ENCODE measurements at places on chromosomes 6 and 20. TPM values are rescaled to one million over a fixed set of nuclear protein-coding genes. Genes with fewer than 3 reads are reported as not detected.

Gene RTF2
- 131 TPM for total RNA-seq

Gene APMAP
- 171 TPM for total RNA-seq

Gene COX7A2
- 469 TPM for total RNA-seq

Gene TRIM10
- not detected for total RNA-seq

Gene MOXD1
- 27.5 TPM for total RNA-seq

Gene TUBB2B
- 17.1 TPM for total RNA-seq

Gene TMEM170B
- total RNA-seq: 4.0 TPM

GRCh38 chr20:23666189-23666588 lies 22.6 kb downstream of the CST4 start:
- DNase-seq: no peak

GRCh38 chr6:119160911-119161310 lies 82.4 kb upstream of the FAM184A start:
- no peak for DNase-seq

DNA sequence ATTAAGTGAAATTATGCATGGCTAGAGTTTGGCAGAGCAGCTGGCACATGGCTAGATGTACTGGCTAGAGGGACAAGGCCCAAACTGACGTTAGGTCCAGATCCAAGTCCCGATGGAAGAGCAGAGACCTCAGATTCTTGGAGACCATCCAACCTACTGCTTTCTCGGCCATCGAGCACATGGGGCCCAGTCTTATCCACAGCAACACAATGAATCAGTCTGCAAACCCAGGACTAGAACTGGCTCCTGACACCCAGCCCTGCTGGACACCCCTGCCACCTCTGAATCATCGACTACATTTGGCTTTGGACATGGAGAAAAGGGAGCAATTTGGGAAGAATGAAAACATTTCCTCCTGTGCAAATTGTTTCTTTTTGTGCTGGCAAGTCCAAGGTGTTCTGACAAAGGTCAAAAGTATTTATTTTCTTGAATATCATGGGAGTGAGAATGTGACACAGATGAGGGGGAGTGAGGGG lies 23.9 kb upstream of the YWHAB start:
- peak; percentile 69 for DNase-seq

- DNase-seq: no peak
Observed at GRCh38 chr6:46381579-46381978, 109.7 kb downstream of the RCAN2 start.

GRCh38 chr6:48735846-48736245 lies 624.8 kb upstream of the PTCHD4 start:
- no peak for DNase-seq

DNA sequence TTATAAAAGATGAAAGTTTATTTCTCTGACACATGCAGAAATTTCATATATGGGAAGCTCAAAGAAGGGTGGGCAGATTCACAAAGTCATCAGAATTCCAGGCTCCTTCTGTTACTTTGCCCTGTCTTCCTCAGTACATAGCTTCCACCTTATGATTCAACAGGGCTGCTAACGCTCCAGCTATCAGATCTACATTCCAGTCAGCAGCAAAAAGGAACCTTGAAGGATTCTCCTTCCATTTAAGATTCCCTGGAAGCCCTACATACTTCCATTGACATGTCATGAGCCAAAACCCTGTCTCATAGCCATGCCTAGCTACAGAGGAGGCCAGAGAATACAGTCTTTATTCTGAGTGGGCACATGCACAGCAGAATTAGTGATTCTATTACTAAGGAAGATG lies 103.3 kb downstream of the NCR2 start:
- DNase-seq: no peak

- DNase-seq: no peak
Observed at GRCh38 chr20:37531856-37532255, 4.2 kb upstream of the BLCAP start.

DNA sequence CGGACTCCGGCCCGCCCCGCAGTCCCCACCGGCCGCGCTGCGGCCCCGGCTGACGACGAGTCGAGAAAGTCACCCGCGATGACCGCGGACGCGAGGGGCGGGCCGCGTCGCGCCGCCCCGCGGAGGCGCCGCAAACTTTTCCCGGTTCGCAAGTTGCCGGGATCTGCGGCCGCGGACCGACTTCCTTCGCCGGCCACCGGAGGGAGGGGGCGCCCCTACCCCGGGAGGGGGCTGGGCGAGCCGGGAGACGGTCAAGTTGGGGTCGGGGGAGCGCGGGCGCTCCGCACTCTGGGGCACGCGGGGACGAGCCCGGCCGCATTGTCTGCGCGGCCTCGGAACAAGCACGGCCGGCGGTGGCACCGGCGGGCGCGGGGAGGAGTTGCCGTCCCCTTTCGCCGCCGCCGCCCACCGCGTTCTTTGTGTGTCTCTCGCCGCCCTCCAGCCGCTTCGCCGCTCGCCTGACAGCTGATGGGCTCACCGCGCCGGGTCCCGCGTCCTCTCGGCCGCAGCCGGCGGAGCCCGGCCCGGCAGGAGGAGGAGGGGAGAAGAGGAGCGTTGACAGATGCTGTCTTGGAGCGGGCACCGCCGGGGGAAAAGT lies 131.6 kb downstream of the OGFRL1 start:
- no peak for DNase-seq

- no peak for DNase-seq
Observed at GRCh38 chr6:43240950-43241349, 2.3 kb upstream of the TTBK1 start.

GRCh38 chr6:136788069-136788902 lies 4.0 kb downstream of the MAP3K5 start:
- DNase-seq: peak; percentile 67

DNA sequence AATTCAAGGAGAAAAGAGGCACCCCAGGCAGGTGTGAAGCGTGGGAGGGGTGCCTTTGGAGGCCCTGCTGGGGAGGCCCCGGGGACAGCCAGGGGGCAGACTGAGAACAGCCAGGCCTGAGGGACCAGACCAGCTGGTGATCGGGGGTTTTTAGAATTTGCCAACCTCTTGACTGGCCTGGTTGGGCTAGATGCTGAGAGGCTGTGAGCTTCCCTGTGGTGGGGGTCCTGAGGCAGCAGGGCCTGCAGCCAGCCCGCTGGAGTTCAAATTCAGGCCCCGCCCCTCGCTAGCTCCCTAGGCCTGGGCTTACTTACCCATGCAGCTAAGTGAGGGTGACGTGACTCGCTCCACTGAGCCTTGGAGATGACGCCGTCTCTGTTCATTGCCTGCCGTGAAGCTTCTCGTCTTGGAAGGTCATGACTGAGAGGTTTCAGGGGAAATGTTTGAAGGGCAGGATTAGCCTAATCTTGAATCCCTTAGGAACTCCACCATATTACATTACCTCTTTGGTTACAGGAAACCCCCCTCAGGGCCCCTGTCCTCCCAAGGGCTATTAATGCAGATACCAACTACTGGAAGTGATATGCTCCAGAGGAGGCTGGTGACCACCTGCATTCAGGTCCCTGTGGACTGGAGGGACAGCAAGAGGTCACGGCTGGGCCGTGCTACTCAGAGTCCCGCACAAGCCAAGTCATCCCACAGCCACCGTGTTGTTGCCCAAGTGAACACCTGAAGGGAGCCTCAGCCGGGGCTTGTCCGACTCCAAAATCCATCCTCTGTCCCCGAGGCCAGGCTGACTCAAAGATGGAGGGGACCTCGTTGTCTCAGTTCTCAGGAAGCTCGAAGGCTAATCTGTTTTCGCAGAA lies 73.9 kb upstream of the DUSP22 start:
- DNase-seq: no peak

DNA sequence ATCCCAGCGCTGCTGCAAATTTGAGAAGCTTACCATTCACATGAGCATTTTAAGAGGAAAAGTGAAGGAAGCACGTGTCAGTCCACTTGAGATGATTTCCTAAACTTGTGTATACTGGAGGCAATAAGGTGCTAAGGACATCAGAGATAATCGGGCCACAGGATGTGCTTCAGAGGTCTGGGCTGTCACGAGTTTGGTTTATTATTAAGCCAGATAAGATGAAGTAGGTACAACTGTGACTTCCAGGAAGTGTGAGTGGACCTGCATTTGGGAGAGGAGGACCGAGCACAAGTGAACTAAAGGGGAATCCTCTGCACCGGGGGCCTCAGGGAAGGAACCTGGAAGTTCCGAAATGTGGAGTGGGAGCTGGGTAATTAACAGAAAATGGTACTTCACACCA lies 1.4 kb downstream of the SAMD5 start:
- no peak for DNase-seq

Measured in A172 (cell line).